ENCODE measurements at places on chromosomes 7 and 10.

DNA sequence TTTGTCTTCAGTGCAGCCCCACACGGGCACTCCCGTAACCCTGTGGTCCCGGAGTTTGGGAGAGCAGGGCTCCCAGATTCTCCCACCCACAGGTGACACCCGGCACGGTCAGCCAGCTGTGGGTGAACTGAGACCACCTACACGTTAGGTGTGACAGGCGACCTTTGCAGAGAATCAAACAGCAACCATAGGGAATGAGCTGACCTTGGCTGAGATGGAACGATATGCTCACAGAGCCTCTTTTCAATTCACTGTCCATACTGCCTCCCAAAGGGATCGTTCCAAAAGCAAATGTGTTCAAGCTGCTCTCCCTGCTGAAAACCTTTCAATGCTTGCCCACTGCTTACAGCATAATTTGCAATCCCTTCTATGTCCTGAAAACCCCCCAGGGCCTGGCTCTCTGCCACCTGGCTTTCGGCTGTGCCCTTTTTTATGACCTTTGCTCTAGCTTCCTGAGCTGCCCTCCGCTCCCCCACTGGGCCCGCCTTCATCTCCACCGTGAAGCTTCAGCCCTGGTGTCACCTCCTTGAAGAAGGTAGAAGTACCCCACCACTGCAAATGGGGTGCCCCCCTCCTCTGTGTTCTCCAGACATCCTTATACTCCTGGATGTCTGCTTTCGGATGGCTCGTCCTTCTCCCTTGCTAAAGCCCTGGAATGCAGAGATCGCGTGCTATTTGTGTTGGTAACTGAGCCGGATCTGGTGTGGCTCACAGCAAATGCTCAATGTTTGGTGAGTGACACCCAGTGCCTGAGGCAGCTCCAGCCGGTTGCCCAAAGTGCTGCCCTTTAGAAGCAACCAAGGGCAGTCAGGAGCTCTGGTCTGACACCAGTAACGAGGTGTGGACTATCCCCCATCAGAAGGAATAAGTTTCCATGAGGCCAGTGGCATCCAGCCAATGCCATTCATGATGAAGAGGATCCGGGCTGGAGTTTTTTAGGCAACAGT is 90.4 kb downstream of the KIAA1549 start:
- no peak for DNase-seq

GRCh38 chr10:123704812-123705211 is 38.7 kb downstream of the GPR26 start:
- DNase-seq = no peak

DNA sequence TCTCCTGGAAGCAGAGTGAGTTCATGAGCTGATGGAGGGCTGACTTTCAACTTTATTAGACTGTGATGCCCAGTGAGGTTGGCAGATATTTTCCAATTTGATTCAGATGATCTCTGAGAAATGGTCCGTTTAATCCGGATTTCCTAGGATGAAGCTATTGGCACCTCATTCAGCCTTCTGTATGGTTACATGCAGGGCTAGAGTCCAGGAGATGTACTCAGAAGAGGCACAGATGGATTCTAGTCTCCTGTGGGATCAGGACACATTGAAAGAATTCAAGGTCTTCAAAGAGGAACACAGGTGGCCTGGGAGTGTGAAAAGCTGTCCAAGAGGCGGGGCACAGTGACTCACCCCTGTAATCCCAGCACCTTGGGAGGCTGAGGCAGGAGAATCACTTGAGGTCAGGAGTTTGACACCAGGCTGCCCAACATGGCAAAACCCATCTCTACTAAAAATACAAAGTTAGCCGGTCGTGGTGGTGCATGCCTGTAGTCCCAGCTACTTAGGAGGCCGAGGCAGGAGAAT is 23.0 kb upstream of the RHEB start:
- no peak for DNase-seq

GRCh38 chr10:50577010-50577409 is 46.7 kb downstream of the SGMS1 start:
- DNase-seq = no peak

DNA sequence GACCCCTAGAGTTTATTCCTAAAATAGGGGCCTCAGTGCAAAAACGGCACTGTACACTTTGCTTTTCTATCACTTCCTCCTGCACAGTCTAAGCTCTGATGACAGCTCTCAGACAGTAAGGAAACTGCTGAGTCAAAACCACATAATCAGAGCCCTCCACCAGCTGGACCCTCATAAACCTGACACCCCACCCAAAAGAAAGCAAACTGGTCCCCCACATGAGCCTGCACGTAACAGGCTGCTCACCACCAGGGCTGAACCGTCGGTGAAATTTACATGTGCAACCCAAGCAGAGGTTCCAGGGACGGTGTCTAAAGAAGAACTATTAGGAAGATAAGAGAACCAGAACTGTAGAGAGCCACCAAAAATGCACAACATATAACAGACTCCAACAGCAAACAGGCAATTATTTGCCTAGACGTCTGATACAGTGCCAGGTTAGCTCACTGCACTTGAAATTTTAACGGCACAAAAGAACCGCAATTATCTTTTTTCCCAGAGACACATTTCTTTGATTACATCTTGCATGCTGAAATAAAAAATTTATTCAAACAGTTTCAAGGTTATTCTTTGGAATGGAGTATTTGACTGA is 19.6 kb downstream of the SGMS1 start:
- no peak for DNase-seq

DNA sequence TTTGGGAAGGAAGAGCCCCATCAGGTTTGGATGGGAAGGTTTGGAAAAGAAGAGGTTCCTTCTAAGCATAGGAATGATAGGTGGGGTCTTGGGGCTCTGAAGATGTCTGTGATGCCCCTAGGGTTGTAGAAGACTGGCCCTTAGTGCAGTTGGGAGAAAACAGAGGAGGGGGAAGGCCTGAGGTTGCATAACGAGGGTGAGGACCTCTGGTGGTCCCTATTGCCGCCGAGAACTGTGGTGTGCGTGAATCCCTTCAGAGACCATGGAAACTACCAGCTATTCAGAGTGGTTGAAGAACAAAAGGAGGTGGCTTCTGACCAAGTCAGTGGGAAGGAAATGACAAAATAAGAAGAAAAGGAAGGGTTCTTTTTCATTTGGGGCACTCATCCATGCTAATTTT is 3.1 kb upstream of the PKD2L1 start:
- no peak for DNase-seq

GRCh38 chr7:133511252-133511651 is 258.4 kb downstream of the EXOC4 start:
- DNase-seq = no peak

DNA sequence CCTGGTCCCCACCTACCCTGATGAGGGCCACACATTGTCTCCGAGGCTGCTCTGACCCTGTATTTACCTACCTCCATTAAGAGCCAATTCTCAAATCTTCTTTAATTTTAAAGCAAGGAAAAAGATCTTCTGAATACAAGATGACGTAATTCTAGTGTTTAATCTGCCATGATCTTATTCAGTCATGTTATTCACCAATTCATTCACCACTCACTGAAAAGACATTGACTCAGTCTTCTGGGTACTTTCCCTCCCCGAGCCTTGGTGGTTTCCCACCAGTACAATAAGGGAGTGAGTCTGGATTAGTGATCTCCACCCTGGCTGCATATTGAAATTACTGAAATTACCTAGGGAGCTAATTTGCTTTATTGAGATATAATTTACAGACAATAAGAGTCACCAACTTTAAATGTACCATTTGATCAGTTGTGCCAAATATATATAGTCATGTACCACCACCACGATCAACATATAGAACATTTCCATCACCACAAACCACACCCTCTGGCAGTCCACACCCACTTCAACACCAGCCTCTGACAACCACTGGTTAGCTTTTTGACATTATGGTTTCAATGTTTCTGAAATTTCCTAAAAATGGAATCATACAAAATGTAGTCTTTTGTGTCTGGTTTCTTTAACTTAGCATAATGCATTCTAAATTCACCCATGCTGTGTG is 117.5 kb upstream of the UNC5B start:
- DNase-seq = no peak

DNA sequence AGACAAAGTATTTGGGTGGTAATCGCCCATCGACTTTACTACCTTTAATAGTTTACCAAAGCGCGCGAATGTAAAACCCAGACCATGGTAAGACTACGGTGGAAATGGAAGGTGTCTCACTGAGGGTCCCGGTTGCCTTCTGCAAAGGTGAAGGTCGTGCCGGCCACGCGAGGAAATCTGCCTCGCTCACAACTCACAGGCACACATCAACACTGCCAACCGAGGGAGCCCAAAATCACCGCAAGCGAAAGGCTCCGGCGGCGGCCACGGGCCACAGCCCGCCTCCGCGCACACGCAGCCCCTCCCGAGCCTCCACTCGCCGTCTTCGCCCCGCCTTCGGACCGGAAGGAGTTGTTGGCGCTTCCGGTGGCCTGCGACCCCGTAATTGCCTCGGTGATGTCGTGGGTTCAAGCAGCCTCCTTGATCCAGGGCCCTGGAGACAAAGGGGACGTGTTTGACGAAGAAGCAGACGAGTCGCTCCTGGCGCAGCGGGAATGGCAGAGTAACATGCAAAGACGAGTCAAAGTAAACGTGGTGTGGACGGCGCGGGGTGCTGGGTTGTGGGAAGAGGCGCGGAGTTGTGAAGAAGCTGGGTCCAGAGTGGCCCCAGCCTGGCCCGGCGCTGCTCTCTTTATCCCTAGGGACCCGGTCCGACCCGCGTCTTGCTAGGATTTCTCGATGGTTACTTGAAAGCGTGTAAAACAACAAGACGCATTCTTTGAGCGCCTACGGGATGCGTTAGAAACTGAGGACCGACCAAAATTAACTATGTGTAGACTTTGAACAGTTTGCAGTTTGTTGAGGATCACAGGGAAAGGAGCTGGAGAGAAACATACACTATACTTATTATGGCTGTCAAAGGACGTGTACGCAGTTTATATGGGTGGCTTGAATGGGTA is at the start of gene YAE1:
Gene YAE1, plus strand, starts transcription at position 382 of the 899 bp plus-strand sequence. Its CDS starts 15 bp downstream, at position 397.
- DNase-seq = peak; percentile 80

DNA sequence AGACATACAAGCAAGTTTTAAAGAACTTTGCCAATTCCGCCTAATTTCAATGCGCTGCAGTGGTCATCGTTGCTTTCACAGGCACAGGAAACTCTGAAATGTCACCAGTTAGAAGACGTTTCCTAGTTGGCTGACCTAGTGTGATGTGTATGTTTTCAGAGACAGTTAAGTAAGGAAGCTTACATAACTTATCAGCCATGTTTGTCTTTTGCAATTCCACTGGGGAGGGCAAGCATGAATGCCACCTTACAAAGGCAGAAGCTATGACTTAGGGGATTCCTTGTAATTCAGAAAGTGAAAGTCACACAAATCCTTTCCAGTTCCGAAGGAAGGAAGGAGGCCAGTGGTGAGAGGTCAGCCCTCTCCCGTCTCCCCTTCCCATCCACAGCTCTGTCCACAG is 15.0 kb upstream of the NPS start:
- no peak for DNase-seq

GRCh38 chr10:77392236-77392721 is 245.3 kb downstream of the KCNMA1 start:
- no peak for DNase-seq

Measured in stimulated activated naive CD4-positive, alpha-beta T cell treated with Interleukin-2 at 50 U/mL for 16 hours (primary cell).